ENCODE measurements at places on chromosomes 3 and 15. TPM values are rescaled to one million over a fixed set of nuclear protein-coding genes. Genes with fewer than 3 reads are reported as not detected.

DNA sequence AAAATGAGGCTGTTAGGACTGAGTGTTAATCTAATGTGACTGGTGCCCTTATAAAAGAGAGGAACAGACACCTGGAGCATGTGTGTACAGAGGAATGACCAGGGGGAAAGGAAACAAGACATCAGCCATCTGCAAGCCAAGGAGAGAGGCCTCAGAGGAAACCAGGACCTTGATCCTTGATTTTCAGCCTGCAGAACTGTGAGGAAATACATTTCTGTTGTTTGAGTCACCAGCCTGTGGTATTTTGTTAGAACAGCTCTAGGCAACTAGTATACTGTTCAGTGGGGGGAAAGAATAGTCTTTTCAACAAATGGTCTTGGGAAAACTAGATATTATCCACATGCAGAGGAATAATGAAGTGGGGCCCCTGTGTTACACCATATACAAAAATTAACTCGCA lies 80.6 kb downstream of the CCR1 start:
- no peak for DNase-seq

GRCh38 chr3:55675478-55675877 lies 188.4 kb upstream of the WNT5A start:
- no peak for DNase-seq

- no peak for DNase-seq
These were observed 2.7 kb downstream of the LIPH start for GRCh38 chr3:185549651-185550111.

DNA sequence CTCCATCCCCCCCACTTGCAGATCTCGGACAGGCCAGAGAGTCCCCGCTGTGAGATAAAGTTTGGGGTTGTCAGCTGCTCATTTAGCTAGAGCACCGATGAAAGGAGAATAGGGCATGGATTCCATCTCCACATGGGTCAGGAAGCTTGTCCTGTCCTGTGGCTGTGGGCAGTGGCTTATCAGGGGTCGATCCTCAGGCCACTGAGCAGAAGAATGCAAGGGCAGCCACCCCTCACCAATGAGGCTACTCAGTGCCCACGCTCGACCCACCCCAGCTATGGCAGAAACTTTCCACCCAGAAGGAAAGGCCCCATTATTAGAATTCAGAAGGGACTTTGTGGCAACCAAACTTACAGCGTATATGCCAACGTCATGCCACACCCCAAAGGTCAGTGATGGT lies 43.3 kb downstream of the CPN2 start:
- DNase-seq, result no peak

DNA sequence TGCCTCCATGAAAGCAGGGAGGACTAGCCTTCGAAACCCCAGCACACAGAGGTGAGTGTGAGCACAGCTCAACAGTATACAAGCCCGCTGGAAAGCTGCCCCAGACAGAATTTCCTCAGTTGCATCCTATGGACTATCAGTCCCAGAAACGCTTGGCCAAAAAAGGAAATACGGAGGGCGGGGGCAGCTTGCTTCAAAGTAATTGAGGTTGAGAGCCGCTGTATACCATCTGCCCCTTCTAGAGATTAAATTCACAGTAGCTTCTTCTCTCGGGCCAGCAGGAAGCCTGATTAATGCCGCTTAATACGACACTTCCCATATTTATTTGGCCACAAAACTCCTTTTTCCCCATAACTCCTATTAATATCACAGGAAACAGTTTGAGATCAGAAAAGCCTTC lies 88.7 kb downstream of the LIPC start:
- no peak for DNase-seq

GRCh38 chr15:78002996-78003395 lies 74.5 kb downstream of the TBC1D2B start:
- DNase-seq, result no peak

GRCh38 chr3:184335291-184335660 lies 2.1 kb upstream of the FAM131A start:
- no peak for DNase-seq

- no peak for DNase-seq
These were observed 388.0 kb downstream of the FOXP1 start for GRCh38 chr3:71195492-71195891.

DNA sequence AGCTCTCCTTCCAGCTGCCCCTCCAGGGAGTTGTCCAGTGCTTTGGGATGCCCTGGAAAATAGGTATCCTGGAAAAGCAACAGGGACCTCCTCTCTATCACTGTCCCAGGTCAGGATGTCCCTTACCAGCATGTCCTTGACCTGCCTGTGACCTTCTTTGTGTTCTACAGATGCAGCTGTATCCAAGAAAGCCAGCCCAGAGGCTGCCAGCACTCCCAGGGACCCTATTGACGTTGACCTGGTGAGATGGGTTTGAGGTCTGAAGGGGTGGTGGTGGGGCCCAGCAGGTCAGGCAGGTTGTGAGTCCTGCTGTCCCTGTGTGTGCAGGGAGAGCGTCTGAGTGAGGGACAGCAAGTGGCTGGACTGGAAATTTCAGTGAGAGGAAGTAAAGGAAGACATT lies 30.2 kb downstream of the PML start:
- DNase-seq, result no peak

DNA sequence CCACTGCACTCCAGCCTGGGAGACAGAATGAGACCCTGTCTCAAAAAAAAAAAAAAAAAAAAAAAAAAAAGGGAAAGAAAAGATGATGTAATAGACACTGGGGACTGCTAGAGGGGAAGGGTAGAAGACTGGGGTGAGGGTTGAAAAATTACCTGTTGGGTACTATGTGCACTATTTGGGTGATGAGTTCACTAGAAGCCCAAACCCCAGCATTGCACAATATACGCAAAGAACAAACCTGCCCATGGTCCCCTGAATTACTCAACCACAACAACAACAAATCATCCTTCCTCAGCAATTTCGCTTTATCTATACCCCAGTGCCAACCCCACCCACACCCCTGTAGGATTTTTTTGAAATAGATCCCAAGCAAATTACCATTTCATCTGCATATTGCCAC lies 13.5 kb downstream of the NIPA1 start:
- DNase-seq, result no peak

DNA sequence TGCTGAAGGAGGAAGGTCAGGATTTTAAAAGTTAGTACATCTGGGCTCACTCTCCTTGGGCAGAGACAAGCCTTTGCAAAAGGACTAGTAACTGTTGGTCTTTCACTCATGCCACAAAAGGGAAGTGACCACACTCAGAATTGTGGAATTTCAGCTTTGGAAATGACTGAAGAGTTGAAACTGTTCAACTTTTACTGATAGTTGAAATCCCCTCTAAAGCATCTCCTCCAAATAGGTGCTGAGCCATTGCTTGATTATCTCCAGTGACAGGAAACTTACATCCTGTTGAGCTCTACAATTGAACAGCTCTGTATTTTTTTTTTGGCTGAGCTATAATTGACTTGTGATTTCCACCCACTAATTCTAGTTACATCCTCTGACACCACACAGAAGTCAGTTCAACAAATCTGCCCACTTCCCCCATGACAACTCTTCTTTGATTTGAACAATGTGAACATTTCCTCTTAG lies 254.8 kb upstream of the TPRG1 start:
- no peak for DNase-seq

DNA sequence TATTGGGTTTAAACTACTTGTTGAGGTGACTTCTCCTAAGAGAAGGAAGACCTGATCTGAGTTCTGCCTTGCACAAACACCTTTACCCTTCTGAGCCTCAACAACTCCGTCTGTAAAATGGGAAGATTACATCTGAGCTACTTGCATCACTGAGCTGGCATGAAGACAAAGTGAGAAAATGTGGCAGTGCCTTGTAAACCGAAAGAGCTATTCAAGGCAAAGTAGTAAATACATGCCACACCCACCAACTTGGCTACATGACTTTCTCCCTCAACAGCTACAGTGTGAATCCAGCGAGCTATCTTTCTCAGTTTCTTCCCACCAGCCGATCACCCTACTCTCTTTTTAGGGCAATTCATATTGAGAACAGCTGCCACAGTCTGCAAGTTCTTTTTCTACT lies 148.3 kb downstream of the FOXB1 start:
- no peak for DNase-seq

DNA sequence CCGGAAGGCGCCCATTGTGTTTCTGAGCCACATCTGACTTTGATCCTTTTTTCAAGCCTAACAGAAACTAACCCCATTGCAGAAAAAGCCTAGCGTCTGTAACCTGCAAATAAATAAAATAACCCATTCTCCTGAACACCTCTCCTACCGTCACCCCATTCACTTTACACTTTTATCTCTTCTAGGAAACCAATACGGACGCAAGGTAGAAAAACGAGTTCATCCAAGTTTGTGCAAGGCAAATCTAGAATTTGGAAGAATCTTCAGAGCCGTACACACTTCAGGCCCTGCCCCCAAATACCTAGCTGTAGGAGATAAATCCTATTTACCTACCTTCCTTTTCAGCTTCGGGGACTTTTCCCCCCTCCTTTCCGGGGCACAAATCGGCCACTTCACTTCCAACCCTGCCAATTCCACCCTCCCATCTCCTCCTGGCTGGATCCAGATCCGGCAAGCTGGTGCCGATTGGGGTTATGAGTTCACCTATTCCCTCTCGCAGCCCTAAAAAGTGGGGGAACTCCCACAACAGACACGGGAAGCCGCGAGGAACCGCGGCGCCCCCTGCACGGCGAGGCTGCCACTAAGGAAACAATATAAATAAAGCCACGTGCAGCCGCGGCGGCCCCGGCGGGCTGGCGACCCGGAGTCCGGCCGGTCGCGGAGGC lies 987 bp downstream of the PRTG start:
- no peak for DNase-seq

- DNase-seq, result no peak
These were observed 54.4 kb upstream of the SLC6A11 start for GRCh38 chr3:10761583-10761982.

GRCh38 chr3:167146911-167147310 lies 233.2 kb downstream of the ZBBX start:
- DNase-seq, result no peak

GRCh38 chr3:174973465-174973864 lies 114.3 kb downstream of the NAALADL2 start:
- DNase-seq, result no peak

GRCh38 chr15:82315519-82316246 lies 33.6 kb downstream of the GOLGA6L10 start:
- DNase-seq, result no peak

- no peak for DNase-seq
These were observed 1.2 kb upstream of the RYK start for GRCh38 chr3:134251731-134252391.

- no peak for DNase-seq
These were observed 26.1 kb upstream of the TM4SF4 start for GRCh38 chr3:149448331-149448831.

GRCh38 chr3:39294446-39295183 lies 14.8 kb upstream of the CX3CR1 start:
- no peak for DNase-seq

DNA sequence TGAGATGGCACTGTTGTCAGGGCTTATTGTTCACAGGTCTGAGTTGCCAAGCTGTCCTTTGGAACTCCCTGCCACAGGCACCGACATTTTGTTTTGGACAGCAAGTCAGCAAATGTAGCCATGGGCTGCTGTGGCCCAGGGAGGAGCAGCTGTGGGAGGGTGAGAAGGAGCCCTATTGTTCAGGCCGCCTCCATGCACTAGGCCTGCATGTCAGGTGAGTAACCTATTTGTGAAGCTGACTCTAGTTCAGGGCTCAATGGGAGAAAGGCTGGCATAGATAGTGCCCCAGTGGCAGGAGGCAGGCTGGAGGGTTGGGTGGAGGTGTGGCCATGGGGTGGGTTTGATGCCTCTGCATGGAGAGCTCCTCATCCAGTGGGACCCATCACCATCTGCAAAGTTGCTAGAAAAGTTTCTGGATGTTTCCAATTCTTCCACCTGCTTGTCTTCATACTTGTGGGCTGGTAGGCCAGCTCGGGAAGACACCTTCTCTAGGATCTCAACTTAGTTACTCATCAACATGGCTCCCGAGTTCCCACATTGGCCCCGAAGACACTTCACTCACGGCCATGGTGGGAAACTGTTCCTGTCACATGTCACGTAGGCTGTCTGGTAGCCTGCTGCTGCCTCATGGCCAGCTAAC lies 19.5 kb downstream of the AMOTL2 start:
- DNase-seq, result no peak

GRCh38 chr3:143612541-143612940 lies 235.7 kb downstream of the SLC9A9 start:
- DNase-seq, result no peak

DNA sequence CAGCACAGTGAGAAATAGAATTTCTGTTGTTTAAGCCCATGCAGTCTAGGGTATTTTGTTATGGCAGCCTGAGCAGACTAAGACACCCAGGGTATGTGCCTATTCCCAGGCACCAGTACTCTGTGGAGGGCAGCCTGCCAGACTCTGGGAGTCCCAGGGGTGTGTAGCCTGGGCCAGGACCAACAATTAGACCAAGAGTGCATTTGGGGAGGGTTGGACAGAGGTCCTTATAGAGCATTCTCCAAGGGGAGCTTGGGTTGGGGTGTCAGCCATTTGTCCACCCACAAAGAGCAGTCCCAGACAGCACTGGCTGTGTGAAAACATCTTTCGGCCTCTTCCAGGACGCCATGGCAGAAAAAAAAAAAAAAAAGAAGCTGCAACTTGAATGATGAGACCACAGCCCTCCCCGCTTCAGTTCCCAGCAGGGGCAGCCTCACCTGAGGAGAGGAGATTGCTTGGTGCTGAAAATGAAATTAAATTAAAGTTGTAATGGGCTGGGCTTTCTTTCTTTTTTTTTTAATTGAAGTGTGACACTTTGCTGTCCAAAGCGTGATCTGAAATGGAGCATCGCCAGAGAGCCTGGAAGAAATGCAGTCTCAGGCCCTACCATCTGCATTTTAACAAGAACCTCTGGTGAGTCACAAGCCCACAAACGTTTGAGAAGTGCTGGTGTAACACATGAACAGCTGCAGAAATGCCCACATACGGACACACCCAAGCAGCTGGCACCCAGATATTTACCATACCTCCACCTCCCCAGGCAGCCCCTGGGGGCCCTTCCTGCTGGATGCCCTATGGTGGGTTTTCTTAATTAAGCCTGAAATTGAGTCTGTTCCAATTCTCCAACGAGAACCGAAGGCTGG lies 21.3 kb upstream of the CAV3 start:
- no peak for DNase-seq

- no peak for DNase-seq
These were observed 132.3 kb upstream of the ANKRD28 start for GRCh38 chr3:15929944-15930571.

DNA sequence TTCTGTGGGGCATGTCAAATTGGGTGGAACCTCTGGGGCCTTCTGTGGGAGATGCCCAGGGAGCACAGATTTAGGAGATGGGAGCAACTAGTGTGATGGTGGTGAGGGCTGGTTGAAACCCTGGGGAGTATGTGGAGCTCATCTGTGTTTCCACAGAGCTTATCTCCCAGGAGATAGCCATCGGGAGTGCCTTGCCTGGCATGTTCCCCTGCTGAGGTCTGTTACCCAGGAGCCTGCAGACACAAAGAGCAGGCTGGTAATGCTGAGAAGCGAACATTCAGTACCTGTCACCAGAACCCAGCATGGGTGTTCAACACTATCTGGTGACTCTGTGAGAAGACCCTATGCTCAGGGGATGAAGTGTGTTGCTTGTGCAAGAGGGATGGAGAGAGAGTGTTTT lies 85.0 kb downstream of the CLSTN2 start:
- DNase-seq, result no peak

GRCh38 chr3:9121366-9122001 lies 128.0 kb downstream of the SRGAP3 start:
- no peak for DNase-seq

Gene PRICKLE2
- total RNA-seq, result 44.5 TPM

Gene GLDN
- 7.3 TPM for total RNA-seq

Gene CAND2
- total RNA-seq, result 4.7 TPM

Gene SPESP1
- total RNA-seq, result 7.9 TPM

Gene ARGFX
- total RNA-seq, result not detected

Gene LPCAT4
- 13.8 TPM for total RNA-seq

Gene ZNF660
- 3.1 TPM for total RNA-seq

Gene MESP1
- total RNA-seq, result 12.8 TPM

Gene CPEB1
- 4.6 TPM for total RNA-seq

Gene MYZAP
- 12.1 TPM for total RNA-seq
